ENCODE measurements at places on chromosomes 16 and 17.

- DNase-seq, result no peak
Measured at GRCh38 chr16:23222929-23223328, 40.4 kb downstream of the SCNN1G start.

GRCh38 chr16:56672761-56673536 lies 3.3 kb downstream of the MT1H start:
- DNase-seq, result no peak

- DNase-seq, result no peak
Measured at GRCh38 chr17:28953444-28954118, 2.3 kb upstream of the PHF12 start.

GRCh38 chr16:49365711-49366509 lies 7.7 kb upstream of the C16orf78 start:
- DNase-seq, result no peak

DNA sequence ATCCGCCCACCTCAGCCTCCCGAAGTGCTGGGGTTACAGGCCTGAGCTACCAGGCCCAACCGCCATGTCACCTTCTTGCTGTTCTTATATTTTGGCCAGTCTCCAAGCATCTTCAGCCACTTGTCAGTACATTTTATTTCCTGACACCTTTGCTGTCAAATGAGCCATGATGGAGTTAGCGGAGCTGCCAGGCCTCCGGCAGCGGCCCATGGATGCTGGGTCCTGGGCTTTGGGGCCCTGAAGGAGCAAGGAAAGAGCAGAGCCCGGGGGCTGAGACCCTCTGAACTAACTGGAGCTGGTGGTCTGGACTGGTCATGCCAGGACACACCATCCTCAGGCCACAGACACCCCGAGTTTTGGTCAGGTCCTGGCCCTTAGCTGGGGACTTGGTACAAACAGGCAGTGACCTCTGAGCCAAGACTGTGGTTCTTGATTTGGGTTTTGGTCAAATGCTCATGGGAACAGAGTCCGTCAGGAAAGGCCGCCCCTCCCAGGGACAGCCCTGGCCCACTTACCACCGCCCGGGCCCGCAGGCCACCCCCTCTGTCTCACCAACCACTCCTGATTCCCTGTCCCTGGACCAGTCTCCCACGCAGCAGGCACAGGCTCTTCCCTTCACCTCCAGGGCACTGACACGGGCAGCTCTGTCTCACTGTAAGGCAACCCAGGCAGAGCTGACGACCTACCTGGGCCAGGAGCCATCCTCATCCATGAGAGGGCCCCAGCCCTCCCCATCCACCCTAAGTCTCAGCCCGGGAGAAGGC lies 42.0 kb downstream of the TNFRSF13B start:
- no peak for DNase-seq

DNA sequence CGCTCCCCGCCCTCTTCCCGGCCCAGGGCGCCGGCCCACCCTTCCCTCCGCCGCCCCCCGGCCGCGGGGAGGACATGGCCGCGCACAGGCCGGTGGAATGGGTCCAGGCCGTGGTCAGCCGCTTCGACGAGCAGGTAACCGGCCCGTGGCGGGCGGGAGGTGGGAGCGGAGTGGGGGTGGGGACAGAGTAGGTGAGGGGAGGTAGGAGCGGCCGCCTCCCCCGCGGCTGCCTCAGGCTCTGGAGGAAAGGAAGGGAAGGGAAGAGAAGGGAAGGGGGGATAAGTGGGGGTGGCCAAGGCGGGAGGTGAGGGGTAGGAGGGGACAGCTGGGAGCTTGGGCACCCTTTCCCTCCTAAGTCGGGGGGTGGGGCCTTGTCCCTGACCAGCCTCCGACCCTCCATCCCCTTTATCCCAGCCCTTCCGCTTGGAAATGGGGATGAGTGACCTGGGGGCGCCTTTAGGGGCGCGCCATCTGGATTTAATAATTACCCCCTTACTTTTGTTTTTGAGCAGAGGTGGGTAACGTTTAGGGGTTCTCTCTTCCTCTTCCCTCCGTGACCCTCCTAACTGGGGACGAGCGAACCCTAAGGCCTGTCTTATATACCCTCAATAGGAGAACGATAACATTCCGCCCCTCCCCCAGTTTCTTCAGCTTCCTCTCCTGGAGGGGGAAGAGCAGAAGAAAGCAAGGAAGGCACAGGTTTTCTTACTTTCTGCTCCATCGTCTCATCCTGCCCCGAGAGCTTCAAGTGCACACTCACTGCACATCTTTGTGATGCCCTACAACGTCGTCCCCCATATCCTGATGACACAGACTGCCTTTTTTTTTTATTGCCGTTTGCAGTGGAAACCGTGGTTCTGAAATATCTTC lies 694 bp downstream of the NF1 start:
- DNase-seq, result no peak

DNA sequence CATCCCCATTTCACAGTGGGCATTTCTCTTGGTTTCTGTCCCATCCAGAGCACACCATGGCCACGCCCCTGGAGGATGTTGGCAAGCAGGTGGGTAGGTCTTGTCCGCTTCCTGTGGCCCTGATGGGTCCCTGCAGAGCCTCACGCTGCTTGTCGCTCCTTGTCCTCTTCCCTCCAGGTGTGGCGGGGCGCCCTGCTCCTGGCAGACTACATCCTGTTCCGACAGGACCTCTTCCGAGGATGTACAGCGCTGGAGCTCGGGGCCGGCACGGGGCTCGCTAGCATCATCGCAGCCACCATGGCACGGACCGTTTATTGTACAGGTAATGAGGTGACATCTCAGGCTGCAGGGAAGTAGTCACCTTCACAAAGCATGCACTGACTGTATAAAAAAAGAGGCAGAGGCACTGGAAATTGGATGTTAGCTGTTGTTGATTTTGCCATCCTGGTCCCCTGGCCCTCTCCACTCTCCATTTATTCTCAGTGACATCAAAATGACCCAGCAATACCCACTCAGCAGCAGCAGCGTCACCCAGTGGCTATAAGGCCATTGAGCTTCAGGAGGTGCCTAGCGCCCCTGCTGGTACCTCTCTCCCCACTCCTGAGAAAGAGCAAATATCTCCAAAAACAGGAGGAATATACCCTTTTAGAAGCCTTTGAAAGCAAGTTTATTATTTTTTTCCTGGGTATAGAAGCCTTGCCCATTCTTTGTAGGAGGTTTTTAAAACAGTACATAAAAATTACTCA lies 13.7 kb downstream of the METTL22 start:
- no peak for DNase-seq

DNA sequence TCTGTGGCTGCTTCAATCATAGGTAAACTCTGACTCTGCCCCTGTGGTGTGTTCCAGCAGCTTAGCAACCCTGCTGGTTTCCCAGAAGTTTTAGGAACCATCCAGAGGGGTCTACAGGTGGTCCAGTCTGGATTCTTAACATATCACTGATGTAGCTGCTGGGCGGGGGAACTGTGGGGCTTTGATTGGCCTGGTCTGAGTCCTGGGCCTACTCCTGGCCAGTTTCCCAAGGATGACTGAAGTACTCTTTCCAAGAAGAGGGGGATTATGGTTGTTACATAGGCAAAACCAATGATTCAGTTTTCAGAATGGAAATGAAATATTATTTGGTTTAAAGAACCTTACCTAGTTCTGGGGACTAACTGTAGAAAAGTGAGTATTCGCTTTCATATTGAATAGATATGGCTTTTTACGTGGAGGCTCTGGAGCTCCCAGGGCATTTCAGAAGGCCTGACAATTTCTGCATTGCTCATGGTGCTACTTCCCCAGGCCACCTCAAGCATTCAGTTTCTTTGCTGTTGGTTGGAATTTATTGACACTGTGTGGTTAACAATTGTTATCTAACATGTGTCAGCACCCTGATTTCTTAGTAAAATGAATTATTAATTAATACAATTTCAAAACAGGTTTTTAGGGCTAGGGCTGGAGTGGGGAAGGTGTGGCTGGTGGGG lies 38.4 kb downstream of the EPN2 start:
- DNase-seq, result no peak

DNA sequence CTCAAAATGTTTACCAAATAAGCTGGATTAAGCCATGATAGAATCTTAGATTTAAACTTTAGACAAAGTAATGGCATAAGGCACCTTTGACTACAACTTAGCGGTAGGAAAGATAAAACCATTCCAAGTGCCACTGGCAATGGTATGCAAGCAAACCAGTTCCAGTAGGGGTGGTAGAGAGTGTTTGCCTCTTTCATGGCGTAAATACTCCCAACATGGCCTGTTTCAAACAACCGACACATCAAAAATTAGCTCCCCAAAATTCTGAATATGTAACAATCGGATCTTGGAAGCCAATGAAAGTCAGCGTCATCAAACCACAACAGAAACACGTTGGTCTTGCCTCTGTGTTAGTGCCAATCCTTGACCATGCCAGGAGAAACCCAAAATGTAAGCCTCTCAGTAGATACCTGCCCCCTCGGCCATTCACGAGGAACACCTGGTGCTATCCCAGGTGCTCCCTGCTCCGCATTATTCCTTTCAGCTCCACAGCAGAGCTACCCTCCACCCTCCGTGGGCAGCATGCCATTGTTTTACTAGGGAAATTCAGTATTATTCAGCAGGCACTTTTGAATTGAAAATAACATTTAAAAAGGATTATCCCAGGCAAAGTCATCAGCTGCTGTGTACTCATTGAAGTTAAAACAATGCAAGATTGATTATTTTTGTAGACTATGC lies 307.8 kb upstream of the CDH11 start:
- no peak for DNase-seq

GRCh38 chr17:689556-690275 lies 24.9 kb downstream of the VPS53 start:
- no peak for DNase-seq

- no peak for DNase-seq
Measured at GRCh38 chr17:30341703-30342249, 7.9 kb upstream of the TMIGD1 start.

DNA sequence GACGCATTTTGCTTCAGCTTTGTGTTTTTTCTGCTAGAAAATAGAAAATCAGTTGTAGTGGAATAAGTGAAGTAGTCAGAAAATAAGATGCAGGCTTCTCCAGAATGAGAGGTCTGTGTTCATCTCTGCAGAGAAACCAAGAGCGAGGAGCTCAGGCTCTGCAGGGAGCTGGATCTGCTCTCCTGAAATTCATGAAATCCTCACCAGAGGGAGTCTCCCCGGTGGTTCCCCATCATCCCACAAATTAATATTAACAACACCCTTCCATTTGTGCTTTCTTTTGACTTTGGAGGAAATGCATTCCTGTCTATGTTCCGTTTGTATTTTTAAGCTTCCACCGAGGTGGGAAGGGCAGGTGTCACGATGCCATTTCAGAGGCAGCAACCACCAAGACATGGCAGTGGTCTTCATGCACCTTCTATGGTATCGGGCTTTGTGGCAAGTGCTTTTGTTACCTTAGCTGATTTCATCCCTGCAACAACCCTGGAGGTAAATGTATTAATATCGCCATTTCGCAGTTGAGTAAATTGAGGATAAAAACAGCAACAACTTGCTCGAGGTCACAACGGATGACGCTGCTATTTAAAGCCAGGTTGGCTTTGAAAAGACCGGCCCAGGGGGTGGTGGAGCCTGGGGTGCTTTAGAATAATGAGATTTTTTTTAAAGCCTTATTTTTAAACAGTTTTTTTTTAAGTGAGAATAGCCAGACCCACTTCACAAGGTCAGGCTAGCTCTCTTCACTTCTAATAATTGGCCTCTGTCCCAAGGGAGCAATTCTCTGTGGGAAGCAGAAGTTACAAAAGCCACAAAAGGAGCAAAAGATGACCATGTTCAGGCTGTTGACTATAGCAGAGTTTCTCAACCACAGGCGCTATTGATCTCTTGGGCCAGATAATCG lies 367.6 kb upstream of the ERCC4 start:
- no peak for DNase-seq

- no peak for DNase-seq
Measured at GRCh38 chr17:41420134-41420533, 4.3 kb downstream of the KRT37 start.
